Prostate gland (tissue), 2 donors: ENCODE measurements at places on chromosomes 6 and 20. TPM values are rescaled to one million over a fixed set of nuclear protein-coding genes. Genes with fewer than 3 reads are reported as not detected.

SPTLC3 gene
- 24.5 TPM for total RNA-seq

TFAP2B gene
- total RNA-seq, result 0.06 TPM

SCP2D1 gene
- total RNA-seq, result not detected

CRIP3 gene
- total RNA-seq, result 0.55 TPM

STMND1 gene
- total RNA-seq, result 15.6 TPM

GPX5 gene
- total RNA-seq, result not detected

DNA sequence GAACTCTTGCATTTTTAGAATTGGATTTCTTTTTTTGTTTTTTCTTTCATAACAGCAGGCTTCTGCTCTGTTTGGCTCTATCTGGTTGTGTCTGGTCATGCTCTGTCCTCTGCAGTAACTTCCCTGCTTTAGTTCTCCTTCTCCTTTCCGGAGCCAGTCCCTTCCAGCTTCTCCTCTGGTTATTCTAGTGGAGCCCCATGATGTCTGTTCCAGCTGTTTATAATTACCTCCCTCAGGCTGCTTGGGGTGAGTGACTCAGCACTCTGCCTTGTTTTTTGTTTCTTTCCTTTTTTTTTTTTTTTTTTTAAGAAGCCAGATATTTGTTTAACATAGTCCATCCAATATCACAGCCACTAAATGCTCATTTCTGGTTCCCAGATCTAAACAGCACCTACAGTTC, 409.6 kb downstream of the MAFB start:
- H3K27ac ChIP-seq, result no peak overlapping the region
- no peak overlapping the region for H3K4me3 ChIP-seq
- no peaks in the 10 kb centered on the region for H3K36me3 ChIP-seq

GRCh38 chr20:15930311-15931305, 642.6 kb downstream of the KIF16B start:
- H3K36me3 ChIP-seq, result no peaks in the 10 kb centered on the region
- DNase-seq, result peak; percentile 15
- no peak overlapping the region for H3K27ac ChIP-seq
- H3K27me3 ChIP-seq, result no peaks in the 10 kb centered on the region
- H3K4me3 ChIP-seq, result no peak overlapping the region

GRCh38 chr20:26207237-26207966, 510.7 kb upstream of the ZNF337 start:
- peaks cover 19% of the 10 kb centered on the region for H3K27me3 ChIP-seq
- H3K4me3 ChIP-seq, result no peak overlapping the region
- H3K36me3 ChIP-seq, result no peaks in the 10 kb centered on the region
- H3K27ac ChIP-seq, result no peak overlapping the region
- no peaks in the 10 kb centered on the region for H3K4me1 ChIP-seq

GRCh38 chr6:66731310-66731709, 1024.3 kb upstream of the EYS start:
- no peaks in the 10 kb centered on the region for H3K4me1 ChIP-seq
- H3K27me3 ChIP-seq, result no peaks in the 10 kb centered on the region
- no peak overlapping the region for H3K27ac ChIP-seq
- no peaks in the 10 kb centered on the region for H3K36me3 ChIP-seq
- no peak for DNase-seq
- H3K4me3 ChIP-seq, result no peak overlapping the region

DNA sequence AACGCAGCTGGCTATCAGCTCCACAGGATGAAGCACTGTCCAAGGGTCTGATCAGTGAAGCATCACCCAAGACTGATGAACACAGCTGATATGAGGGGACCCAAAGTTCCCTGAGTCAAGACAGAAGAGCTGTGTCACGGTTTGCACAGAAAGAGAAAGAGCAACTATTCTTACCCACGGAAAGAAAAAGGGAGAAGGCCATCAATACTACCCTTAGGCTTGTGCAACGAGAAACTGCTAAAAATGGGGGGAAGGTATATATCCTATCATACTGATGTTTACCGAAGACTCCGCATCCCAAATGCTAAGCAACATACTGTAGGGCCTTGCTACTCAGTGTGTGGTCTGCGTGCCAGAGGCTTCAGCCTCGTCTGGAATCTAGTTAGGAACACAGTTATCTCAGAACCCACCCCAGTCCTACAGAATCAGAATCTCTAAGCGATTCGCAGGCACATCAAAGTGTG, 665 bp downstream of the FASTKD5 start:
- H3K27me3 ChIP-seq, result no peaks in the 10 kb centered on the region
- H3K27ac ChIP-seq, result peak overlapping the region; percentile 82
- H3K4me1 ChIP-seq, result peaks cover 18% of the 10 kb centered on the region
- DNase-seq, result no peak

DNA sequence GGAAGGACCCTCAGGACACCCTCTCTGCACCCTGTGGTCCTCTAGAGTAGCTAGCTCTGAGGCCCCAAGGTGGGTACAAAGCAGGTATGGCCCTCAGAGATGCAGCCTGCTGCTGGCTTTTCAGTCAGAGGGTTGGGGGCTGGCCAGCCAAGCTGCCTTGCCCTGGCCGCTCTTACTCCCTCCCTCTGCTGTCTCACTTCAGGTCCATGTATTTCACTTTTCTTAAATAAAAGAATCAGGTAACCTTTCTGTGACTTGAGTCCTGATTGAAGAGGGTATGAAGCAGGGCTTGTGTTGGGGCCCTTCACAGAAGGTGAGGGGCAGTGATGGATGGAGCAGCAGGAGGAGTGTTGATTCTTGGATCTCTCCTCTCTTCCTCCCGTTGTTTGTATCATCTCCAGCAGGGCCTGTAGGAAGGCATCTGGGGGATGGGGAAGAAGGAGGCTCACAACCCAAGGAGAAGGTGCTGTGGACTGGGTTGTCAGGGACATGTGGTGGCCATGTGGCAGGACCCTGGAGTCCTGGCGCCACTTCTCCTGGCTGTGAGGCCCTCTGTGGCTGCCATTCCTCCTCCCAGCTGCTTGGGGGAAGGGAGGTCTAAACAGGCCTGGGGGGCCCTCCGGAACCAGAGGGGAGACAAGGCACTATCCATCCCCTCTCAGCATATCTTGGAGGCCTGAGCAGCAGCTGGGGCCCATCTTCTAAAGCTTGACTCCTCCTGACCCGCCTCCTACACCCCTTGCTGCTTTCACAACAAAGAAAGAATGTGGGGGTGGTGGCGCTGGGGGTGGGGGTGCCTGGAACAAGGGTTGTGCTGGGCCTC, 1.1 kb upstream of the PTK7 start:
- H3K4me3 ChIP-seq, result no peak overlapping the region
- no peaks in the 10 kb centered on the region for H3K36me3 ChIP-seq
- DNase-seq, result no peak
- H3K27ac ChIP-seq, result peak overlapping the region; percentile 78

DNA sequence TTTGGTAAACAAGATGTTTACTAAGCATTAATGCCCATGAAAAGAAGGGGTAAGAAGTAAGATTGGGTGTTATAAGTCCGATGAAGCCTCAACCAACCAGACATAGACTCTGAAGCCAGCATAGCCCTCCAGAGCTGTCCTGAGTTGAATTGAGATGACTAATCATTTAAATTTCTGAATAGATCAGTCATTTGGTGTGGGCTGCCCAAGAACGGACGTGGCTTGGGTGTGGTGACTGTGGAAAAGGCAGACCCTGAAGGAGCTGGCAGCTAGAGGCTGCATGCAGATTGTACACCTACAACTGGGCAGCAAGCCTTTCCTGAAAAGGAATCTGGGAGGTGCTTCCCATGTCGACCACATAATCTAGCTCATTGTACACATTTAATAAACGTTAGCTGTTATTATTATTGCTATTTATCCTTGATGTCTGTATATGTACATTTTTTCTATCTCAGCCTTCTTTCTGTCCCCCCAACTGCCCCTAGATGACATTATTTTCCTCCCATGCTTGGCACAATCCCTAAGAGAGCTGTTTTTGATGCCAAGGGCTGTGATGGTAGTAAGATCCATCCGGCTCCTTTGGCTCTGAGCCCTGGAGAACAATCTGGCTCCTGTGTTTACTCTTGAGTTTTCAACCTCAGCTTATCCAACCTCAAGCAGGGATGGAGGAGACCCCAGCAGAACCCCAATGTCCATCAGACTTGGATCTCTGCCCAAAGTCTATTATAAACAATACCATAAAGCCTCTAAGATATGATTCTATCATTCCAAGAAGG, 57.6 kb upstream of the JAG1 start:
- DNase-seq, result no peak
- no peaks in the 10 kb centered on the region for H3K4me1 ChIP-seq
- H3K27me3 ChIP-seq, result no peaks in the 10 kb centered on the region
- H3K4me3 ChIP-seq, result no peak overlapping the region
- no peaks in the 10 kb centered on the region for H3K36me3 ChIP-seq

GRCh38 chr6:111411978-111412566, 70.9 kb downstream of the REV3L start:
- no peaks in the 10 kb centered on the region for H3K36me3 ChIP-seq
- H3K4me3 ChIP-seq, result no peak overlapping the region
- no peaks in the 10 kb centered on the region for H3K4me1 ChIP-seq
- H3K27ac ChIP-seq, result no peak overlapping the region
- no peak for DNase-seq

GRCh38 chr6:108872575-108872974, 24.4 kb downstream of the ARMC2 start:
- H3K27me3 ChIP-seq, result no peaks in the 10 kb centered on the region
- DNase-seq, result no peak
- H3K4me1 ChIP-seq, result no peaks in the 10 kb centered on the region
- H3K4me3 ChIP-seq, result no peak overlapping the region

DNA sequence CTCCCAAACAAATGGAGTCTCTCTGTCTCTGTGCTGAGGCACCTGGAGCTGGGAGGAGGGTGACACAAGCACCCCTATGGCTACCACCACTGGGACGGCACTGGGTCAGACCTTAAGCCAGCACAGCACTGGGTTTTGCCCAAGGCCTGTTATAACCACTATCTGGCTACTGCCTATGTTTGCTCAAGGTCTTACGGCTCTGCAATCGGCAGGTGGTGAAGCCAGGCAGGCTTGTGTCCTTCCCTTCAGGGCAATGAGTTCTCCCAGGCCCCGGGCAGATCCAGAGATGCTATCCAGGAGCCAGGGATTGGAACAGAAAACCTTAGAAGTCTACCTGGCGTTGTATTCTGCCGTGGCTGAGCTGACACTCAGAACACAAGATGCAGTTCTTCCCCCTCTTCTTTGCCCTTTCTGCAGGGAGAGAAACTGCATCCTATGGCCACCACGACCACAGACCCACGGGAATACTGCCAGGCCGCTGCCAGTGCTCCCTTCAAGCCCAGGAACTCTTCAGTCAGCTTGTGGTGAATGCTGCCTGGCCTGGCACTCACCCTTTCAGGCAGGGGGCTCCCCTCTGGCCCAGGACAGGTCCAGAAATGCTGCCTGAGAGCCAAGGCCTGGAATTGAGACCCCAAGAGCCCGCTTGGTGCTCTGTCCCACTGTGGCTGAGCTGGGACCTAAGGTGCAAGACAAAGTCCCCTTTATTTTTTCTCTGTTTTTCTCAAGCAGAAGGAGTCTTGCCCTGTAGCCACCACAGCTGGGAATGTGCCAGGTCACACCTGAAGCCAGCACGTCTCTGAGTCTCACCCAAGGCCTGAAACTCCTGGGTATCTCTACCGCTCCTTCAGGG, 67.0 kb upstream of the FRMD1 start:
- no peaks in the 10 kb centered on the region for H3K4me1 ChIP-seq
- no peaks in the 10 kb centered on the region for H3K36me3 ChIP-seq
- no peak overlapping the region for H3K4me3 ChIP-seq

DNA sequence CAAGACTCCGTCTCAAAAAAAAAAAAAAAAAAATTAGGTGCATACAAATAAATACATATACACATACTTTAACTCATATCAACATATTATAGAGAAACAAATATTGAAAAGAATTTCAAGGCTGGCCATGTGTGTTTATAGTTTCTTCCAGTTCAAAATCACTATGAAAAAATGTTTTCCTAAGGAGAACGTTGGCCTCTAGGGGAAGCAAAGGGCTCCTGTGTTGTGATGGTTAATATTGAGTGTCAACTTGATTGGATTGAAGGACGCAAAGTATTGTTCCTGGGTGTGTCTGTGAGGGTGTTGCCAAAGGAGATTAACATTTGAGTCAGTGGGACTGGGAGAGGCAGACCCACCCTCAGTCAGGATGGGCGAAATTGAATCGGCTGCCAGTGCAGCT, 182.0 kb upstream of the AGPAT4 start:
- H3K36me3 ChIP-seq, result no peaks in the 10 kb centered on the region
- no peak for DNase-seq
- no peaks in the 10 kb centered on the region for H3K4me1 ChIP-seq
- H3K27ac ChIP-seq, result no peak overlapping the region

- no peaks in the 10 kb centered on the region for H3K4me1 ChIP-seq
- no peak overlapping the region for H3K27ac ChIP-seq
- DNase-seq, result no peak
- no peak overlapping the region for H3K4me3 ChIP-seq
These were observed 81.8 kb downstream of the FYN start for GRCh38 chr6:111791415-111791814.

DNA sequence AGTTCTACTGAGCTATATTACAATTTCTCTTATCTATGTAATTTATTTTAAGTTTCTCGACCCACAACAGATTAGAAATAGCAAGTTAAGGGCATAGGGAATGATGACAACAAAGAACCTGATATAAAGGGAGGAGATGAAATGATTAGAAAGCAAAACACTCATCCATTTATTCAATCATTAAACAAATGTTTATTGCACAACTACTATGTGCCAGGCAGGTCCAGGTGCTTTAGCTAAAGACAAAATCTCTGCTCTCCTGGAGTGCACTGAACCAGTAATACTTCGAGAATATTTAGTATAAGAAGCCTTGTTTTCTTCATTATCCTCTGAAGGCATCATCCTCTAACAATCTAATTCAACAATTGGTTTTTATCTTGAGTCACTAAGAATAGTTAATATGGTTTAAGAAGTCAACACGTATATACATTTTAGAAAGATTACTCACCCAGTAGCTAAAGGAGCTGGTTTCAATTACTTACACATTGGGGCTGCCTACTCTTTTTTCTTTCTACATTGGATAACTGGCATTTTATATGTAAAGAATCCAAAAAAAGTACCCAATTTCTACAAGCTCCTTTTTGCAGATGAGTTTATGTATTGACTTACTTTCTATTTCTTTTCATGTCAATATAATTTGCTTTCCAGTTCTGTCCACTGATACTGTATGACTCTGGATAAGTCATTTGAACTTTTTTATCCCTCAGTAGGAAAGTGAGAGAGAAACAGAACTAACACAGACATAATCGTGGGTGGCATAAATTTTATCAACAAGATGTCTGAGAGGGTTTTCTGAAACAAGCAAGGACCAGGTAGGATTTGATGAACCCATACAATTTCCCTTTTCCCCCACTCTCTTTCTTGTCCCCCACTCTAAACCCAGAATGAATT, 312.6 kb downstream of the CLIC5 start:
- no peak for DNase-seq
- H3K27ac ChIP-seq, result no peak overlapping the region
- no peaks in the 10 kb centered on the region for H3K4me1 ChIP-seq
- no peaks in the 10 kb centered on the region for H3K36me3 ChIP-seq
- H3K4me3 ChIP-seq, result no peak overlapping the region
- H3K27me3 ChIP-seq, result no peaks in the 10 kb centered on the region
